ENCODE measurements at places on chromosomes 11 and 22.

- no peak for DNase-seq
Measured at GRCh38 chr11:122864386-122865115, 18.0 kb upstream of the JHY start.

GRCh38 chr11:122803306-122803705 lies 35.0 kb upstream of the CRTAM start:
- DNase-seq = no peak

GRCh38 chr22:26643418-26644100 lies 13.8 kb upstream of the MIAT start:
- no peak for DNase-seq

DNA sequence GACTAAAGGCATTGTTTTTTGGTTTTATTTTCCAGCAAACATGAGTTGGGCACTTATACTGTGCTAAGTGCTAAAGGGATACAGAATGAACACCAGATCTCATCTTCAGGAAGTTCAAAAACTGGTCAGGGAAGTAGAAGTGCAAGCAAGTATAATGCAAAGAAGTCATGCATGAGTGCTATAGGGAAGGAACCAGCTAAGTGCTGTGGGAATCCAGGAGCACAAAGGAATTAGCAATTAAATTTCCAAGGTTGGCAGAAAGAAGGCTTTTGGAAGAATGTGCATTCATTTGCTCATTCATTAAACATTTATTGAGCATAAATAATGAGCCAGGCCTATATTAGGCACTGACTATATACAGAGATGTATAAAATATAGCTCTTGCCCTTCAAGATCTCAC lies 143.7 kb upstream of the ARHGAP42 start:
- no peak for DNase-seq

DNA sequence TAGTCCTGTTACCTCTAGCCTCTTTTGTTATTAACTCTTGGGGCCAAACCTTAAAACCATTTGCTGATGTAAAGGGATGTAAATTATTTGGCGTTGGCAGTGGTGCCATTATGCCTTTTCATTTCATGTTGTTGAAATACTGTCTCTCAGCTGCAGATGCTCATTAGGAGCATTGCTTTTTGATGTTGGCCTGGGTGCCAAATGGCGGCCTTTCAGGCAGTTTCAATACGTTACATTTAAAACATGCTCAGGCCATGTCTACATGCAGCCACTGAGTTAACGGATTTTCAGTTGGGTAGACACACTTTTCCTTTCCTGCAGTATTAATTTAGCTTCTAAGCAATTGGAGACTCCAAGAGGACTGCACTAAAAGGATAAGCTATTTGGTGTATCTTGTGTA lies 5.3 kb downstream of the NCAM1 start:
- no peak for DNase-seq

GRCh38 chr11:11534981-11535380 lies 86.8 kb downstream of the GALNT18 start:
- no peak for DNase-seq

- no peak for DNase-seq
Measured at GRCh38 chr11:68093565-68093964, 27.6 kb downstream of the CHKA start.

DNA sequence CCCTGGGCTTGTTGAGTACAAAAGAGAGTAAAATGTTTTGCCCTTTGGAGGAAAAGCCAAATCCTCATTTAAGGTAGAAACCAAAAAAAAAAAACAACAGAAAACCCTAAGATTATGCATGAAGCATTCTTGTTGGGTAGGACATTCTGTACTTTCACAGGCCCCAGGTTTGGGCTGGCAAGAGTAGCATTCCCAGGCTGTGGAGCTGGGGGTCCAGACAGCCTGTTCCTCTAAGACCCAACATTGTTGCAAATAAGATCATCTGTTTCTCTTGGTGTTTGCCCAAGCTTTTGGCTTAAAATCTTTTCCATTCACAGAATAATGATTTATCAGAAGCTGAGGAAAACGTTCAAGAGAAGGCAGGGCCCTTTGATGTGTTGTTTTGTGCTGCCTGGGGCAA lies 123.8 kb downstream of the MICAL2 start:
- no peak for DNase-seq

DNA sequence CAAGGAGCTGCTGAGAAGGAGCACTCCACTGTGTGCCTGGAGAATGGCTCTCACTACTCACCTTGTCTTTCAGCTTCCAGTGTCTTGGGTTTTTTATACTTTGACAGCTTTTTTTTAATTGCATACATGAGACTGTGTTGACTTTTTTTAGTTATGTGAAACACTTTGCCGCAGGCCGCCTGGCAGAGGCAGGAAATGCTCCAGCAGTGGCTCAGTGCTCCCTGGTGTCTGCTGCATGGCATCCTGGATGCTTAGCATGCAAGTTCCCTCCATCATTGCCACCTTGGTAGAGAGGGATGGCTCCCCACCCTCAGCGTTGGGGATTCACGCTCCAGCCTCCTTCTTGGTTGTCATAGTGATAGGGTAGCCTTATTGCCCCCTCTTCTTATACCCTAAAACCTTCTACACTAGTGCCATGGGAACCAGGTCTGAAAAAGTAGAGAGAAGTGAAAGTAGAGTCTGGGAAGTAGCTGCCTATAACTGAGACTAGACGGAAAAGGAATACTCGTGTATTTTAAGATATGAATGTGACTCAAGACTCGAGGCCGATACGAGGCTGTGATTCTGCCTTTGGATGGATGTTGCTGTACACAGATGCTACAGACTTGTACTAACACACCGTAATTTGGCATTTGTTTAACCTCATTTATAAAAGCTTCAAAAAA lies 72.6 kb downstream of the NCAPD3 start:
- DNase-seq = no peak

DNA sequence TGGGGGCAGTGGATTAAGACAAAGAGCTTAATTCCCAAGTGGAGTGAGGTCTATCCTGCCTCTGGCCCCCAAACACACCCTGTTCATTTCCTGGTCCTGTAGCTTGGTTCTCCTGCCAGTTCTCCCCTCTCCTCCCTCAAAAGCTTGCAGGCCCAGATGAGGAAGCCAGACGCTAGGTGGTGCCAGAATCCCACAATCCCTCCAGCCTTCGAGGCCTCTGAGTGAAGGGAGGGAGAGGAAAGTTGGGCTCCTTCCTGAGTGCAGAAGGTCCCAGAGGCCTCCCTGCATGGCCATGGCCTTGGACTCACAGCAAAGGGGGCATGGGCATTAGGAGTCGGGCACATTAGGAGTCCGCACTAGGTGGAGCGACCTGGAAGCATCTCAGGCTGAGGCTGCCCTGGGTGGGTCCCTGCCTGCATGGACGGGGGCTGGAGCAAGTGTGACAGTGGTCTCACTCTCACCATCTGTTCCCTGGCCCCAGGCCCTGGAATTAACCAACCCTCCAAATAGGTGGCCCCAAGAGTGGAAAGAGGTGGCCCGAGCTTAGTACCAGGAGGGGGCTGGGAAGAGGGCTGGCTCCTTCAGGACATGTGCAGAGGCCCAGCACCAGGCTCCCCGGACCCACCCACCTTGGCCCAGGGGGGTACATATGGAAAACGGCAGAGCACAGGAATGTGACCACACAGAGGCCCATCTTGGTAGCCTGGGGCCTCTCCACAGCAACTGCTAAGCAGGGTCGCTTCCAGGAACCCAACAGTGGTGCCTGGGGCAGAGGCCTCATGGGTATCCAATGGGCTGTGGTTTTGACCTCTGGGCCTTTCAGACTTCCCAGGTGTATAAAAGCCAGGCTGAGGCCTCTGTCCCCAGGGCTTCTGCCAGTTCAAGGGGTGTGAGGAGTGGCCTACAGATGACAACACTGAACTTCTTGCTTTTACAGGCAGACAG lies 5.2 kb downstream of the FXYD2 start:
- peak; percentile 48 for DNase-seq

GRCh38 chr22:47221840-47222615 lies 459.6 kb downstream of the TBC1D22A start:
- DNase-seq = no peak

Measured in NCI-H187 treated with DMSO at 0.1 percent for 48 hours (cell line).